ENCODE measurements at places on chromosomes 11 and 22. TPM values are rescaled to one million over a fixed set of nuclear protein-coding genes. Genes with fewer than 3 reads are reported as not detected.
A peak's percentile ranks its signal among the peaks of the same experiment; 100 is the strongest.

DNA sequence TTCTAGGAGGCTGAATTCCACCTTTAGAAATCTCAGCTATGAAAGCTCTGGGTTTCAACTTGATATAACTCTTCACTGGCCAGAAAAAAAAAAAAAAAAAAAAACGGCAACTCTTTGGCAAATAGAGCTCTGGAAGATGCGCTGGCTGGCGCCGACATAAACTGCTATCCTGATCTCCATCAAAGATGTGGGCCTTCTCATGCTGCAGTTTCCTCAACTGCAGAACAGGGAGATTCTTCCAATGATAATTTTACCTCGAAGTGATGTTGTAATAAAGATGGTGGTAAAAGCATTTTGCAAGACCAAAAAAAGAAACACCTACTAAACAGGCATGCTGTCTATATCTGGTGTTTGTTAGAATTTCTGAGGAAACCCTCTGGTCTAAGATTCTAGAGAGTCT is 20.3 kb downstream of the FLI1 start:
- no peak overlapping the region for H3K4me3 ChIP-seq
- H3K36me3 ChIP-seq, result no peaks in the 10 kb centered on the region
- peaks cover 56% of the 10 kb centered on the region for H3K4me1 ChIP-seq
- peak overlapping the region; percentile 69 for H3K27ac ChIP-seq
- DNase-seq, result no peak
- H3K27me3 ChIP-seq, result no peaks in the 10 kb centered on the region

DNA sequence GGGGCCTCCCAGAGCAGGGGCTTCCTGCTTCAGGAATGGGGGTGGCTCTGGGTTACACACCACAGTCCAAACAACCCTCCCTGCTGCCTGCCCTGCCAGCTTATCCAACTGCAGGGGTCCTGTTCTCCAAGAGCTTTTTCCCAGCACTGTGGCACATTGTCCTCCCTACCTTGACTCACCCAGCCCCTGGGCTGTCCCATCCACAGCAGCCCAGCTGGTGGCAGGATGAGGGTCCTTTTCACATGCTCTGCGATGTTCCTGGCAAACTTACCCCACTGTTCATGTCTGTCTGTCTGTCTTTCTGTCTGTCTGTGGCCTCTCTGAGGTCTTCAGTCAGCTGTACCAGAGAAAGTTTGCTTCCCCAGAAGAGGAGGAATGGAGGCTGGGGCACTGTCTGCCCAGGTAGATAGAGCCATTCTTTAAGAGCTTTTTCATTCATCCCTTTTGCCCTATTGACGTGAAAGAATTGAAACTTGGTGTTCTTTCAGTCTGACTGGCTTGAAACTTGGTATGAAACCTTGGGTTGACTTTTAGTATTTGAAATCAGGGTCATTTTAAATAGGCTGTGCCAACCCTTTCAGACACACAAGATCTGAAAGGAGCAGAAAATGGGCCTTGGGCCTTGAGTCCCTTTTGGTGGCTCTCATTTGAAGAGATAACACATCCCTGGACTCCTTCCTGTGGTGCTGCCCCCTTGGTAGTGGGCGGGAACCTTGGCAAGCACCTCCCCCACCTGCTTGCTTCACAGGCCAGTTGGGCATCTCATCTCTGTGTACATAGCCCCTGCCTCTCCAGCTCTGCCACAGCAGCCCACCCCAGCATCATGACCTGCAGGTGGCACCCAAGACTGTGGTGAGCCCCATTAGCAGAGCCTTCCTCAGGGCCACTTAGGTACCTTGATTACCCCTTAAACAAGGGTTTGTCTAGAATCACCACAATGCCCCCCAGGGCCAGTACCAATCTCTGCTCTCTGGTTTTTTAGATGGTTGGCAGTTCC is 74.6 kb upstream of the SUSD2 start:
- H3K27me3 ChIP-seq, result no peaks in the 10 kb centered on the region
- H3K4me3 ChIP-seq, result no peak overlapping the region
- peaks cover 45% of the 10 kb centered on the region for H3K4me1 ChIP-seq
- DNase-seq, result no peak

- H3K27ac ChIP-seq, result no peak overlapping the region
- DNase-seq, result no peak
- no peaks in the 10 kb centered on the region for H3K4me1 ChIP-seq
- no peaks in the 10 kb centered on the region for H3K36me3 ChIP-seq
- no peaks in the 10 kb centered on the region for H3K27me3 ChIP-seq
These were observed 186.1 kb downstream of the AASDHPPT start for GRCh38 chr11:106263527-106263926.

GRCh38 chr11:134390706-134391569 is 21.1 kb downstream of the B3GAT1 start:
- DNase-seq, result no peak
- H3K27ac ChIP-seq, result no peak overlapping the region
- no peak overlapping the region for H3K4me3 ChIP-seq
- H3K4me1 ChIP-seq, result no peaks in the 10 kb centered on the region
- H3K36me3 ChIP-seq, result no peaks in the 10 kb centered on the region

GRCh38 chr11:82194521-82194920 is 539.1 kb downstream of the FAM181B start:
- no peaks in the 10 kb centered on the region for H3K27me3 ChIP-seq
- no peak overlapping the region for H3K4me3 ChIP-seq
- DNase-seq, result no peak
- no peaks in the 10 kb centered on the region for H3K36me3 ChIP-seq
- no peaks in the 10 kb centered on the region for H3K4me1 ChIP-seq
- no peak overlapping the region for H3K27ac ChIP-seq

DNA sequence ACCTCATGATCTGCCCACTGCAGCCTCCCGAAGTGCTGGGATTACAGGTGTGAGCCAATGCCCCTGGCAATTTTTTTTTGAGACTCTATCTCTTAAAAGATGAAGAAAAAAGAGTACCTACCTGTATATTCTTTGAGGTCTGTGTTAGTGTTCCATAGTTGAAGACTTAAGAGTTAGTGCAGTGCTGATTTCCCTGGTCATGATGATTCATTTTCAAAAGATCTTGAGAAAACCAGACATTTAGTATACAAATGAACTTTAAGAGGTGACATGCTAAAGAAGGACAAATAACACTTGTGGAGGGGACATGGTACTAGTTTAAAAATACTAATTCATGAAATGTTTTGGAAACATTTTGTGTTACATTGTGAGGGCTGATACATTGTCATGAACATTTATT is 17.7 kb downstream of the CBL start:
- no peaks in the 10 kb centered on the region for H3K27me3 ChIP-seq
- no peaks in the 10 kb centered on the region for H3K36me3 ChIP-seq
- no peak overlapping the region for H3K4me3 ChIP-seq

GRCh38 chr11:7019500-7020182 is 505 bp downstream of the ZNF214 start:
- no peak for DNase-seq
- no peaks in the 10 kb centered on the region for H3K27me3 ChIP-seq
- peak overlapping the region; percentile 73 for H3K27ac ChIP-seq
- no peaks in the 10 kb centered on the region for H3K36me3 ChIP-seq
- H3K4me3 ChIP-seq, result peak overlapping the region; percentile 60
- peaks cover 16% of the 10 kb centered on the region for H3K4me1 ChIP-seq

DNA sequence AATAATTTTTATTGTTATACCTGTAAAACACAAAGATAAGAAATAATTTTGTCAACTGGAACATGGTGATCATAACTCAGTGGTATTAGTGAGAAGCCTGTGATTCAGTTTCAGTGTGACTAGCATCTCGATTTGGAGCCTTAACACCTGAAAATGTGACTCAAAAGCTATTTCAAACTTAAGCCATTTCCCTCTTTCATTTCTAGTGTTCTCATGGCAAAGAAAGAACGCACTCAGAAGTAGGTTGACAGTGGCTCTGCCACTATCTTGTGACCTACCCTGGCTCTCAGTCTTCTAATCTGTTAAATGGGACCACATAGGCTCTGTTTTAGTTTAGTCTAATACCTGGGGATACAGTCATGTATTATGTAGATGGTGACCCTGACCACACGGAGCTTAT is 62.7 kb downstream of the ISX start:
- H3K36me3 ChIP-seq, result no peaks in the 10 kb centered on the region
- no peak overlapping the region for H3K4me3 ChIP-seq
- peaks cover 29% of the 10 kb centered on the region for H3K27me3 ChIP-seq
- H3K4me1 ChIP-seq, result no peaks in the 10 kb centered on the region

DNA sequence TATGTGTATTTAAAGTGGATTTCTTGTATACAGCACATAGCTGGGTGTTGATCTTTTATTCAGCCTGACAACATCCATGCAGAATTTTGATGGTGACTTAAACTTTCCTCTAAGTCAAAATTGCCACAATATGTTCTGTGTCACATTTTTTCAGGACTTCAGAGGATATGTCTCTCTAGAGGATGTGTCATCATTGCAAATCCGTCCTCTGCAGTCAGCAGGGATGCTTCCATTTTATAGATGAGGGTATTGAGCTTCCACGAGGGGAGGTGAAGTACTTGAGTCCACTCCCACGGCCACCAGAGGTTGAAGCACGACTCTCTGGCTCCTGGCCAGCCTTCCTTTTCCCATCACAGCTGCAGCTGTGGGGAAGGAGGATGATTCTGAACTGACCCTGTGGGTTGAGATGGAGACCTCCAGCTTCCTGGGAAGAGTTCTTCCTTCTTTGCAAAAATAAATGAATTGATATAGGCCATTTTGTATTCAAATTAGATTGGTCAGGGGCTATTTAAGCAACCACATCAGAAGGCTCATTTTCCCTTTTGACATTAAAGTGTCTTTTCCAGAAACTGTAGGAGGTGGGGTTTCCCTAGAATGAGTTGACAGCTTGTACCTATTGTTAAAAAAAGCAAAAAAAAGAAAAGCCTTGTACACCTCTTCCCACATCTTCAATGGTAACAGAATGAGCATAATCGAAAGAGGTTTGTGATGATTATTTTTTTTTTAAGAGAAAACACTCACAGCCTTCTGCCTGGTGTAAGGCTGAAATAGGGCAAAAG is 55.2 kb upstream of the MYEOV start:
- H3K36me3 ChIP-seq, result no peaks in the 10 kb centered on the region
- peaks cover 3% of the 10 kb centered on the region for H3K4me1 ChIP-seq
- no peaks in the 10 kb centered on the region for H3K27me3 ChIP-seq
- H3K4me3 ChIP-seq, result no peak overlapping the region

DNA sequence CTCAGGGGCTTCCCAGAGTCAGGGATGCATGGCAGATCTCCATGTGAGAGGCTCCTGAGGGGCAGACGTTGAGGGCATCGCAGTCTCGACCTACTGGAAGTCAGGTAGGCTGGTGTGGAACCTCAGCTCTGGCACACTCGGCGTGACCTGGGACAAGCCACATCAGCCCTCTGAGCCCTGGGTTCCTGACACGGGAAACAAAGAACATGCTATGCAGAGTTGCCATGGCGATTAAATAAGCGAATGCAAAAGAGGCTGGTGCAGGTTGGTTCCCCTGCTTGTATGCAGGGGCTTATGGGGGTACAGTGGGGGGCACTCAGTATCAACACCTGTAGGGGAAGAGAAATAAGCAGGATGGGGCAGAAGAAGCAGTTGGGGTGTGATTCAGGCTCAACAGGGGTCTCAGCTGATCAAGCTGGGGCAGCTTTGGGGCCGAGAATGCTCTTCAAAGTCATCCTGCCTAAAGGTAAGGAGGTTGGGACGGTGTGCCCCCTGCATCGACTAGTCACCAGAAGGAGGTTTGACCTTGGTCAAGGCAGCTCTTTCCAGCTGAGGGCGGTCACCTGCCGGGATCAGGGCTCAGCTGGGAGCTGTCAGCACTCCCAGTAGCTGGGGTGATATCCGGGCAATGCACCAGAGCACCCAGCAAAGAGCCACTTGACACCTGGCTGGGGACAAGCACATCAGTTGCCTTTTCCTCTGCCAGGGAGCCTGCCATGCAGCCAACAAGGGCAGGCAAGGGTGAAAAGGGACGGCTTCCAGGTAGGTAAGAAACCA is 442.7 kb downstream of the MIAT start:
- no peak overlapping the region for H3K4me3 ChIP-seq
- peak overlapping the region; percentile 20 for H3K27ac ChIP-seq
- H3K36me3 ChIP-seq, result no peaks in the 10 kb centered on the region
- no peak for DNase-seq
- no peaks in the 10 kb centered on the region for H3K27me3 ChIP-seq

GRCh38 chr11:129731316-129731715 is 84.3 kb upstream of the TMEM45B start:
- H3K4me1 ChIP-seq, result no peaks in the 10 kb centered on the region
- no peak for DNase-seq
- no peaks in the 10 kb centered on the region for H3K36me3 ChIP-seq
- no peak overlapping the region for H3K4me3 ChIP-seq
- H3K27ac ChIP-seq, result no peak overlapping the region

- H3K27me3 ChIP-seq, result peaks cover 74% of the 10 kb centered on the region
- peak; percentile 34 for DNase-seq
- H3K36me3 ChIP-seq, result no peaks in the 10 kb centered on the region
- no peaks in the 10 kb centered on the region for H3K4me1 ChIP-seq
- H3K4me3 ChIP-seq, result no peak overlapping the region
- no peak overlapping the region for H3K27ac ChIP-seq
These were observed 623.2 kb upstream of the B3GAT1 start for GRCh38 chr11:135035282-135035681.

GRCh38 chr11:93024369-93024768 is 54.9 kb downstream of the MTNR1B start:
- H3K27me3 ChIP-seq, result no peaks in the 10 kb centered on the region
- no peaks in the 10 kb centered on the region for H3K36me3 ChIP-seq
- DNase-seq, result no peak
- H3K4me3 ChIP-seq, result no peak overlapping the region
- H3K27ac ChIP-seq, result no peak overlapping the region

GRCh38 chr11:21072558-21072957 is 403.2 kb downstream of the NELL1 start:
- H3K27me3 ChIP-seq, result no peaks in the 10 kb centered on the region
- no peak overlapping the region for H3K4me3 ChIP-seq
- no peak overlapping the region for H3K27ac ChIP-seq
- no peak for DNase-seq
- H3K4me1 ChIP-seq, result no peaks in the 10 kb centered on the region

PLEKHA7 gene
- total RNA-seq, result 8.7 TPM

MMP13 gene
- not detected for total RNA-seq

C1QTNF5 gene
- 44.1 TPM for total RNA-seq

SYCE3 gene
- total RNA-seq, result not detected

NCAPH2 gene
- total RNA-seq, result 30.3 TPM

FXYD6 gene
- 82.7 TPM for total RNA-seq

CASP12 gene
- total RNA-seq, result 1.7 TPM

KCNJ1 gene
- total RNA-seq, result not detected
